Transverse colon (tissue), 4 donors: ENCODE measurements at places on chromosomes 6 and 20. TPM values are rescaled to one million over a fixed set of nuclear protein-coding genes. Genes with fewer than 3 reads are reported as not detected.

DNA sequence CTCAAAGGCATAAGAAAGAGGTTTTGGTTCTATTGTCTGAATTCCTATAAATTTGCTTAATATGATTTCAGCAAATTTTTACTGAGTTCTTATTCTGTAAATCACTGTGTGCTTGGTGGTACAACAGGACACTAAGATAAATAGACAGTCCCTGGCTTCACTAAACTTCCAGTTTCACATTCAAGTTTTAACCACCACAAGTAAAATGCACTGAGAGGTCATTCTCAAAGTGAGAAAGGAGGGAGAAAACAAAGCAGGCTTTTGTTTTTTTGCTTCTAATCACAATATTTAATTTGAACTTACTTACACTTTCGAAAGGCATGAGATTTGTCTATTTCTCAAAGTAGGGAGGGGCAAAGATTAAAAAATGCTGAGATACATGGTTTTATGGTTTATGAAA is 445.7 kb downstream of the CDC5L start:
- no peak overlapping the region for H3K4me3 ChIP-seq
- no peaks in the 10 kb centered on the region for H3K4me1 ChIP-seq
- no peak for DNase-seq
- no peaks in the 10 kb centered on the region for H3K27me3 ChIP-seq
- no peaks in the 10 kb centered on the region for H3K36me3 ChIP-seq

GRCh38 chr6:40912158-40912946 is 126.7 kb downstream of the UNC5CL start:
- H3K36me3 ChIP-seq = no peaks in the 10 kb centered on the region
- no peak overlapping the region for H3K4me3 ChIP-seq
- peak; percentile 61 for DNase-seq
- H3K27ac ChIP-seq = peak overlapping the region; percentile 36
- no peaks in the 10 kb centered on the region for H3K27me3 ChIP-seq
- no peaks in the 10 kb centered on the region for H3K4me1 ChIP-seq

Gene TMC2
- not detected for total RNA-seq

Gene NKAPL
- not detected for total RNA-seq

Gene CCN5
- total RNA-seq = 9.5 TPM

DNA sequence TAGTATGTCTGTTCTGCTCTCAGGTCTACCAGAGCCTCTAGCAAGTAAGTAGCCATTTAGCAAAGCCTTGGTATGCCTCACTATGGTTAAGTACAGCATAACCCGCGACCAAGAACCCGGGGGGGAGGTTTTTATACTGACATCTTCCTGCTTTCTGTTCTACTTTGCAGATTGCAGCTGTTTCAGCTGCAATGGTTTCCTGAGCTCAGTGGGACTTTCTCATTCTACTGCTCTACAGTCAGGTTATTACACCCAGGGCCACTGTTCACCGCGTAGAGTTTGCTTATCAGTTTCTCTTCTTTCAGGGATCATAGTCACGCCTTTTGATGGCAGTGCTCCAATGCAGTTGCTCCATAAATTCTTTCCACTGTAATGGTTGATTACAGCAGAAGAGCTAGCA is 631.3 kb downstream of the TFAP2A start:
- no peaks in the 10 kb centered on the region for H3K4me1 ChIP-seq
- no peak for DNase-seq
- H3K36me3 ChIP-seq = no peaks in the 10 kb centered on the region
- no peak overlapping the region for H3K27ac ChIP-seq

- peaks cover 31% of the 10 kb centered on the region for H3K4me1 ChIP-seq
- no peak overlapping the region for H3K4me3 ChIP-seq
- H3K27me3 ChIP-seq = peaks cover 29% of the 10 kb centered on the region
These were observed 4.5 kb downstream of the DSP start for GRCh38 chr6:7546020-7546369.
